Right forelimb (tissue), 1 donor: ENCODE measurements at places on chromosomes 6 and 20.

GRCh38 chr6:52059821-52060220 lies 27.6 kb downstream of the PKHD1 start:
- no peak for DNase-seq

- peak; percentile 62 for DNase-seq
Observed at GRCh38 chr6:45741437-45742171, 274.1 kb downstream of the CLIC5 start.

- no peak for DNase-seq
Observed at GRCh38 chr6:145490068-145490467, 245.3 kb downstream of the EPM2A start.

- no peak for DNase-seq
Observed at GRCh38 chr20:6055161-6055783, 1.4 kb upstream of the LRRN4 start.

DNA sequence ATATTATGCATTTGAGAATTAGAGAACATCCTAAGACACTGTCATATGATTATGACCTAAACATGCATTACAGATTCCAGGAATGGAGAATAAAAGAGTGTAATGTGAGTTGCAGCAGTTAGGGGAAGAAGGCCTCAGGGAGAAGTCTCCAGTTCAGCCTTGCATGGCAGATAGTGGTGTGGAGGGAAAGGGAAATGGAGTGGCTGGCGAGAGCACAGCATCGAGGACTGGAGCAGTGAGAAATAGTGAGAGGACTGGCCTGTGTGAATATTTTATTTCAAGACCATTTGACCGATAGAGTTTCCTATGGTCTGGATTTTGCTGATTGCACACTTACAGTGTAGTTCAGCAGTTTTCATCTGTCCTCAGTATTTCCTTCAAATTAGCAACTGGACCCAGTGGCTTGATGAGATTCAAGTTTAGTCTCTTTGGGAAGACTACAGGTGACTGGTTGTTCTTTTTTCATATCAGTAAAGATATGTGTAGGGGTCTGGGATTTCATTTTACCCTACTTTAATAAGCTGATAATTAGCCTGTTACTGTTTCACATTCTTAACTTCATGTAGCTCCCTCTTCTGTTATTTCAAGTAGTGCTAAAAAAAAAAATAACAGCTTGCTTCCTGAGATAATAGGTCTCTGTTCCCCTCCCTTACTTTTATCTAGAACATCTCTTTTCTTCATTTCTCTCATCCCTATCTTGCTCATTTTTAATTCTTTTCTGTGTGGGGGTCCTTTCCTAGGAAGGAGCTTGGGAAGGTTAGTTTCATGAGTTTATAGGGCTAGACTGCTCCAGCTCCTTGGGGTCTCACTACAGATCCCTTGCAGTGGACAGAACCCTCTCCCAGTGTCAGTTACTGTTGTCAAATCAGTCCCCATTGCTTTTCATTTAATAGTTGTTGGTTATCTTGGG lies 27.9 kb downstream of the BLTP3A start:
- DNase-seq = no peak

GRCh38 chr6:3397229-3398164 lies 59.4 kb downstream of the SLC22A23 start:
- no peak for DNase-seq

DNA sequence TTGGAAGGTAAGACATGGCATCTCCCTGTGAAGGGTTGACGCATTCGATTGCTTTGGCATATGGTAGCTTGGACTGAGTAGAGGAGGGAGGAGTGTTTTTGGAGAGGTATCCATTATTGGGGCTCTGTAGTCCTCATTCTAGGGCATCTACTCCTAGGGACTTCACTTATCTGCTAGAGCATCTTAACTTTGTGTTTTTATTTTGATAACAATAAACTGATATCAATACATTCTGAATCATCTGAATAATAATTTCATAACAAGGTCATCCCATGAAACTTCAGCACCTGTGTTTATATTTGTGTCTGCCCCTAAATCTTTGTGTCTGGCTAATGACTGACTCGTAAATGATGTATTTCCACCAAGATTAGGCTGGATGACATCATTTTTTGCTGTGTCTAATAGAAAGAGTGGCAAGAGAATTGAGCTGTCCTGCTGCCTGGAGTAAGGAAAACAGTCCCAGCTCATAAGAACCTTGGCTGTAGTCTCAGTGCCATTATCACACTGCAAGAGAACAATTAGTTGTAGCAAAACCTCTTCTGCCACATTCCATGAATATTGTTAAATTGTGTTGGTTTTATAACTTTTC lies 288.5 kb downstream of the PRL start:
- no peak for DNase-seq

- DNase-seq = no peak
Observed at GRCh38 chr6:169472786-169473416, 219.3 kb upstream of the THBS2 start.

- no peak for DNase-seq
Observed at GRCh38 chr6:168908887-168909286, 344.8 kb downstream of the THBS2 start.

- DNase-seq = no peak
Observed at GRCh38 chr20:32201977-32202363, 5.6 kb downstream of the PLAGL2 start.

- DNase-seq = no peak
Observed at GRCh38 chr20:4573564-4574355, 147.9 kb upstream of the PRND start.

GRCh38 chr20:1123666-1124065 lies 5.3 kb downstream of the PSMF1 start:
- no peak for DNase-seq

GRCh38 chr6:113723182-113723581 lies 134.0 kb upstream of the MARCKS start:
- no peak for DNase-seq

DNA sequence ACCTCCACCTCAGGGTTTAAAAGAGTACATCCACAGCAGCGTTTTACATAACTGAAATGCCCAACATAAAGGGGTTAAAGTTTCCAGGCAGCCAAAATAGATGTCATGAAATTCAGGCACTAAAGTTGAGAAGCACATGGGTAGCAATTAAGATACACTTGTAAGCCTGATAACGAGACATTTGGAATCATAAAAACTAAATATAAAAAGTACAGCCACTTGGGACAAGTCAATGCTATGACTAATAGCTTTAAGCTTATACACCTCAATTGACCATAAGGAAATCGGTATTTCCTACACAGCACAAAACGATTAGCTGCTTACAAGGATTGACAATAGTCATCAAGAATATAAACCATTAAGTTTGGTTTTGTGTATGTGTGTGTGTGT lies 11.8 kb downstream of the LOC128125822 start:
- no peak for DNase-seq

GRCh38 chr6:14786455-14786854 lies 459.4 kb upstream of the JARID2 start:
- no peak for DNase-seq

- no peak for DNase-seq
Observed at GRCh38 chr6:100376103-100376502, 88.6 kb downstream of the SIM1 start.

DNA sequence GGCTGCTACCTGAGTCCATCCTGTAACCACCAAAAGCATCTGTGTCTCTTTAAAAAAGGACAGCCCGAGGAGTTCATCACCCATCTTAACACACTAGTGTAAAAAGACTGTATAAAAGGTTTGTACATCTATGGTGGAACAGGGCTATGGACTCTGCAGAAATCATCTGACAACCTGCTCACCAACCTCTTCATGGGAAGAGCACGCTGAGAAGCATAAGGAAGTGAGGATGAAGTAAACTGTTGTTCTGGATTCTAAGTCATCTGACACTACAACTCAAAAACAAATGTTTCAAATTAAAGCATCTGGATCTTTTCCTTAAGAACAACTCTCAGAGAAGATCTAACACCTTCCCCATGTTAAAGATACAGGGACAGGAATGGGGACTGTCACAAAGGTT lies 5.4 kb downstream of the IFNGR1 start:
- no peak for DNase-seq

DNA sequence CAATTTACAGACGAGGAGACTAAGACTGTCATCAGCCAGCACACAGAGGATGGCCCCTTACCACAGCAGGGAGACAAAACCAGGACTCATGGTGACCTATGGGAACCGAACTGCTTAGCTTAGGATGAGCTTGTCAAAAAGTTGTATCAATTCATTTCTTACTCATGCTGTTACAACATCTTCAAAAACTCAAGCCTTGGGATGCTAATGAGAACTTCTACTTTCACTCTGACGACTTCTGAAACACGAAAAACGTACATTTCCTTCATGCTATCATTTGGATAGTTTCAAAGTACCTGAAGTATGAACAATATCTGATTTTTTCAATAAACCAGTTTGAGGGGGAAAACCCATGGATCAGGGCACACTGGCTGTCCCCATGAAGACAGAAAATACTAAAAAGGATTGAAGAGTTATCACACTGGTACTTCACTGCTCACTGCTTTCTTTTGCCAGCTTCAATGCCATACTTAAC lies 31.9 kb downstream of the HIVEP2 start:
- no peak for DNase-seq

- DNase-seq = no peak
Observed at GRCh38 chr20:37295595-37295994, 6.1 kb downstream of the MANBAL start.

DNA sequence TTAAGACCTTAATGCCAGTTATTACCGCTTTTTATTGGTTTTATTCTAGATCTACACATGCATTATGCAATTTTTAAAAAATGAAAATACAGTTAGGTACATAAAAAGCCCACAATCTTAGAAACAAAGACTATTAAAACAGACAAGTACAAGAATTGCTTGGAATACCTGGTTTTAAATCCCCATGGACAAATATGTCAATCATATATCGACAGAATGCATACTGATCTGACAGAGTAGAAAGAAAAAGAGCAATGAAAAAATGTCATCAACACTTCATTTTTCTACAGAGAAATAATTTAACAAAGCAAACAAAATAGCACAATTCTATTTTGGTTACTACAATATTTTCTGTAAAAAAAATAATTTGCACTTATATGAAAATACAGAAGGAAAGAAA lies 139.7 kb downstream of the TRDN start:
- DNase-seq = no peak

GRCh38 chr20:25584905-25585704 lies at the start of gene NINL:
Gene NINL, minus strand, starts transcription at chr20:25585531. Its CDS starts 58,944 bp downstream, at chr20:25526587.
- peak; percentile 84 for DNase-seq

DNA sequence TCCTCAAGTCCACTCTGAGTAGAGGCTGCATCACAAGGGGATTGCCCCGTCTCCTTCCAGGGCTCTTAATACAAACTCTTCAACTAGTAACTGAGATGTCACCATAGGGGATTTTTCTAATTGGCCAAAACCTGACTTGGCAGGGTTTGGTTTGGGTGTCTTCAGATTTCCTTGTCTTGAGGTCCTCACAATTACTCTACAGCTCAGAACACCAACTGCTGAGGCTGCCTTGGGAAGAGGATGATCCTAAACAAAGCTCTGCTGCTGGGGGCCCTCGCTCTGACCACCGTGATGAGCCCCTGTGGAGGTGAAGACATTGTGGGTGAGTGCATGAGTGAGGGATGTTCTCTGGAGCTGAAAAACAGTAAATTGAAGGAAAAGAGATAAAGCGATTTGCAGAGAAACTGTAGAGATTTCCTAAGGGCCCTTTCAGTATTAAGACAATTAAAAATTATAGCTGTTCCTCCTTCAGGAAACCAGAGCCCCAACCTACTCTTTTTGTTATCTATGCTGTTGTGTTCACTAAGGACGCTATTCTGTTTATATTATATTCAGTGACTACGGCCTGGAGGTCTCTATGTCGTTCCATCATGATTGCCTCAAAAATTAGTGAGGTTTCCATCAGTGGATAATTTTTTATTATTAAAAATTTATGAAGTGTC lies at the start of gene HLA-DQA1:
Gene HLA-DQA1 (plus strand): TSS at position 188 of the 662 bp plus-strand sequence. CDS start 53 bp downstream, at position 241.
- DNase-seq = no peak

DNA sequence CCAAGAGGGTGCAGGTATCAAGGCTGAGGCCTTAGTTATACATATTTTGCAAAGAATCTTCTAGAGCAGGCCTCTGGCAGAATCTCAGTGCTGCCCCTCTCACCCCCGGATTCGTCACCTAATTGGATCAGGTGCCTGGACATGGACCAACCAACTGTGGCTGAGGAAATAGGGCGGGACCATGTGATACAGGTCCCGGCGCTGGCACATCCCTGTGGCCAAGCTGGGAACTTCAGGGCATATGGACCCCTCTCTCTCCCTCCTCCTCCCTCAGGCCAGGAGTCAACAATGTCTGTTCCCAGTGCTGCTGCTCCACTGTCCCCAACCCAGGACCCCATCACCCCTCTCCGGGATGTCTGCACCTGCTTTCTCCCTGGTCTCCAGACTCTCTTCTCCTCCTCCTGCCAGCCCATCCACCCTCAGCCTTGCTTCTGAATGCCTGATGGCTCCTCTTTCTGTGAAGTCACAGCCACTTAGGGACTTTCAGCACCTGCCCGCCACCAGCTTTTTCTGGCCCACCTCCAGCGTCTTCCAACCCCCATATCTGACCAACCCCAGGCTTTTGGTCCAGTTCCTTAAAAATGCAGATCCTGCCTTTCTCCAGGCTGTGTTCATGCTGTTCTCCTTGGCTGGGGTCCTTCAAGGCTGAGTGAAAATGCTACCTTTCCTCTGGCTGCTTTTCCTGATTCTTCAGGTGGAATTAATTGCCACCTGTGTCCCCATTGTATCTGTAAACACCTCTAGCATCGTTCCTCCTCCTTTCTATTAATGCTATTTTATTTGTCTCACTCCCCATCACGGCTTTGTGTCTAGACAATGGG lies 19.0 kb upstream of the MLN start:
- DNase-seq = no peak

GRCh38 chr6:136252441-136252840 lies 2.3 kb upstream of the MTFR2 start:
- DNase-seq = no peak

DNA sequence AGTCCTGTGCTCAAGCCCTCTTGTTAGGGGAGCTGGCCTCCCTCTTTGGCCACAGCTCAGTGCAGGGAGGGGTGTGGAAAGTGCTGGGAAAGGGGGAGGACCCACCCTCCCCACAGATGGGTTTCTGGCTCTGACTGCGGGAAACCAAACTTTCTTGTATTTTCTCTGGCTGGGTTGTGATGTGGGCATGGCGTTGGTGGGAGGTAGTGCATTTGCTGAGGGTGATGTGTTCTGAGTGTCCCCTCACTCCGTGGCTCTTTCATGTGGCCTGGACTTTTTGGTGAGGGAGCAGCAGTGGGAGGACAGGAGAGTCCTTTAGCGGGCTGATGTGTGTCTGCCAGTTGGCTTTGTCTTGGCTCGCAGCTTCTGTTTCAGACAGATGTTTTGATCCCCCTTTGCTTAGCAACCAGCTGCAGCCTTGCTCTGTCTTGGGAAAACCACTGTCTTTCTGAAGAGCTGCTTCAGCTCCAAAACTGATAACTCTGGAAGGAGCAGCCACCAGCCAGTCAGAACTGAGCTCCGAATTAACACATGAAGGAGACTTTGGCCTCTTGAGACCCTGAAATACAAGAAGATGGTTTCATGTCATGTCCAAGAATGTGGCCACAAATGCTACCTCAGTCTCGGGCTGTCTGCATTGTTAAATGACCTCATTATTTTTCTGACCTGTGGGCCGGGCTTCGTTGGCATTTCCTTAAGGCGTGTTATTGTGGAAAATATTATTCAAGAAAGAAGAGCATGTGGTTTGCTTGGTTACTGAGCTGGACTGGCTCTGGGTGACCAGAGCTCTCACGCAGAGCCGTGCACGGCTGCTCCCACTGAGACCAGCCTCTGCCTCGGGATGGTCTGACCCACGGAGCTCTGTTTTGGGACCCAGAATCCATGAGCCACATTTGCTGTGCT lies 21.5 kb downstream of the SYNJ2 start:
- peak; percentile 85 for DNase-seq

GRCh38 chr6:123869334-123869733 lies 65.7 kb downstream of the NKAIN2 start:
- no peak for DNase-seq
